ENCODE measurements at places on chromosomes 13 and 19. TPM values are rescaled to one million over a fixed set of nuclear protein-coding genes. Genes with fewer than 3 reads are reported as not detected.

SIX5 gene
- total RNA-seq: 0.75 TPM

DNA sequence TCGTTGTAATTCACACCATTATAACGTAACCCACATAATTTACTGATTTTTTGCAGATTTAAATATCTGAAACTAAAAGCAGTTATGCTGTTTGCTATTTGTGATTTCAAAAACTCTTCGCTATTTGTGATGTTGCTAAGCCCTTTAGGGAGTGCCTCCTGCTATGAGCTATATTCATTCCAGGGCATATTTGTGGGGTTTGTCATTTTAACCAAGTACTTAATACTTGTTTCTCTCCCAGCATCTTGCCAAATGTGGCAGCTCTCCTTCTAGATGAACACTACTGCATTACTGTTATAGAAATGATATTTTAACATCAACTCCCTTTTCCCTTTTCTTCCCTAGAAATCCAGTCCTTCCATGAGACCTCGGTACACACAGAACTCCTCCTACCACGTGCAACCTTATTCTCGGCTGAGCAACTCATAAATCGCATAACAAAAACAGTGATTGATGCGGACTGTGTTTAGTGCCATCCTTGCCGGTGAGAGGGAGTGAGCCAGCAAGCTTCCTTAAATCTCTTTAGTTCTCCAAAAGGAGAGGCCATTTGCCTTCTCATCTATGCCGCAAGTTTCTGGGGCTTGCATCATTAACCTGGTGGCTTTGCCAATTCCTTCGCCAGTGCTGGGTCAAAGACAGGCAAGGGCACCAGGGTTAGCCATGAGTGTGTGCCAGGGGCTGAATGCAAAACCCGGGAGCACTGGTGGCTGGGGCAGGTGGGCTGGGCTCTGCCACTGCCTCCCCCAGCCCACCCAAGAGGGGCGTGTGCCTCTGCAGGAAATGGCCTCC lies 33.4 kb downstream of the RFX2 start:
- DNase-seq: no peak

- DNase-seq: no peak
Observed at GRCh38 chr19:38685666-38686529, 38.4 kb downstream of the ACTN4 start.

GRCh38 chr13:44474122-44474910 lies 100.7 kb downstream of the SERP2 start:
- DNase-seq: no peak

DNA sequence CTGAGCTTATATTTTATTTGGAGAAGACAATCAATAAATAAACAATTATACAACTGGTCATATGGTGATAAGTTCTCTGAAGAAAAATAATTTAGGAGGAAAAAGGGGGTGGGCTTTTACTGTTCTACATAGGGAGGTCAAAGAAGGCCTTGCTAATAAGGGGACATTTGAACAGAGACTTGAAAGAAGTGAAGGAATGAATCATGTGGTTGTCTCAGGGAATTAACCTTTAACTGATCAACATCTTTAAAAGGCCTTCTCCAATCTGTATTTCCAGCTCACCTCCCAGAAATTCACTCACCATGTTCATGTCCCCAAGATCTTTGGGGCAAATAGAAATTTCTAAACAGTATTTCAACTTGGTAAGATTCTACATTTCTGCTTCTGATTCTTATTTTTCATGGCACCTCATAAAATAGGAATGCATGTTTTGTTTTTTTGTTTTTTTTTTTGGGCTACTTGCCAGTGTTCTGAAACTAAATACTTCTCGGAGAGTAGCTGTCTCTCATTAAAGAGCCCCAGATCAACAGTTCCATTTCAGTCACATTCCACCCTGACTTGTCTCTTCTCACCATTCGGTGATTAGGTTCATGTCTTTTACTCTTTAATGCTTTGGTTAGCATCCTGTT lies 19.2 kb upstream of the LPAR6 start:
- no peak for DNase-seq

GRCh38 chr19:582497-583197 lies 7.0 kb upstream of the HCN2 start:
- no peak for DNase-seq

KASH5 gene
- not detected for total RNA-seq

- DNase-seq: peak; percentile 39
Observed at GRCh38 chr19:16660763-16661479, at the start of gene TMEM38A. TMEM38A (plus strand) TSS chr19:16661139; CDS start chr19:16661218, 79 bp downstream.

HCN2 gene
- 0.84 TPM for total RNA-seq

- DNase-seq: no peak
Observed at GRCh38 chr19:45175515-45176345, 2.3 kb downstream of the TRAPPC6A start.

DNA sequence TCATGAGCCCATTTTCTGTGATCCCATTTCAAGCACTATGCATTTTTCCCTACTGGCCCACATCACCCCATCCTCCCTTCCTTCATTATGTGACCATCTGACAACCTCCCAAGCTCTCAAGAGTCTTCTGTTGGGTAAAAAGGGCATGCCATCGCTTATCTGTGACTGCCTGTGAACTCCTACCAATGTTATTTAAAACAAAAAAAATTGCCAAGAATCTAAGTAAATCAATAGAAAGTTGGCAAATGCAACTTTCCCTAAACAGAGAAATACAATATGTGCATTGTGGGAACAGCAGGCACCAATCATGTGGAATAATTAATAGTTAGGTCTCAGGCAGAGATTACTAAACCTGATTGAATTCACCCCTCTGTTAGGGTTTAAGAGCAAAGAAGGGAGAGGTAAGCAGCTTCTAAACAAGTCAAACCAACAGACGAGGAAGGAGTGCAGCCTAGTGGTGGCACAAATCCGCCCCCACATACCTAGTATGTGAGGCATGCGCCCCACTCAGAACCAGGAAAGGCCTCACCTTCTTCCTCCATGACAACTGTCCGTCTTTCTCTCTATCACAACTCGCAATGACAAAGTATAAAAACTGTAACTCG lies 29.8 kb downstream of the DZIP1 start:
- no peak for DNase-seq

SIGLEC8 gene
- total RNA-seq: not detected

DNA sequence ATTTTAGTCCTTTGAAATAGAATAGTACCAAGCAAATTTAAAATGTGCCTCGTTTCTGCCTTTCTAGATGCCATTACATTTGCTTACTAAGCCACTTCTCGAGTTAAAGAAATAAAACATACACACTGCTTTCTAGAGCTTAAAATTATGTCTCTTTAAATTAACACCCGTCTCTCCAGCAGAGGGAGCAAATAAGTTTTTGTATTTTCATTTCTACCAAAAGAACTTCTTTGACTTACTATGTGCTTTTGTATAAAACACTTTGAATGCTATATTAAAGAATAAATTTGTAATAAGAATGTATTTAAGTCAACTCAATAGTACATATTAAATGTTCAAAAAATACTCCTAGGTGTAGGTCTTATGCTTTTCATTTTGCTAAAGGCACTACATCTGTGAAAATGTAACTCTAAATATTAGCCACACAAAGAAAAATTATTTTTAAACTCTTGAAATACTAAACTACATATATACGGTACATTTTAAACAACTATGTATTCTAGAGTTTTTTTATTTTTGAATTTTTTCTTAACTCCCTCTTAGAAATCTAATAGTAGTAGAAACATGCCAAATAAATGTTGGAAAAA lies 269.3 kb upstream of the MIR17HG start:
- DNase-seq: no peak

GRCh38 chr19:3075605-3076431 lies 13.5 kb upstream of the TLE5 start:
- peak; percentile 81 for DNase-seq

DNA sequence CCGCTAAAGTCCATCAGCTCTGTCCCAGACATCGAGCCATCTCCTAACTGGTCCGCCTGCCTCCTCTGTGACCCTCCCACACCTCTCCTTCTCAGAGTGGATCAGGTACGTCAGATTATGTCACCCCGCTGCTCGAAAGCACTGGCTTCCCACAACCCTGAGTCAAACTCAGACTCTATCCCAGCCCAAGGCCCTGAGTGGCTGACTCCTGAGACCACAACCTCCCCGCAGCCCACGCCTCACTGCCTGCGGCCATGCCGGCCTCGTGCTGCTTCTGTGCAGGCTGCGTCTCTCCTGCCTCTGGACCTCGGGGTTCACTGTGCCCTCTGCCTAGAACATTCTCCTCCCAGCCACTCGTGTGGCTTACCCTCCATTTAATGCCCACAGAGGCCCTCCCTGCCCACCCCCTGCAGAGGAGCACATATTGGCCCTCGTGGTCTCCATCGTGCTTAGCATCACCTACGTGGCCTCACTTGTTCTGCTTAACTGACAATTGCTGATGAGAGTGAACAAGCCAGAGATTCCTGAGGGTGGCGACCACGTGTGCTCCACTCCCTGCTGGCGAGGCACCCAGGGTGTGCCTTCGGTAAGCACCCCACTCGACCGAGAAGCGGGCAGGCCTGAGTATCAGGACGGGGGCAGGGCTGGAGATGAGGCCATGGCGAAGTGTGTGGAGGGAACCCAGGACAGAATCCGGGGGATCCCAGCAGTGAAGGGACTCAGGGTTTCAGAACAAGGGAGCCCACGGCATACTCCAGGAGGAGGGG lies 13.5 kb upstream of the FKRP start:
- no peak for DNase-seq

C1QTNF9B gene
- total RNA-seq: not detected

LIN7B gene
- total RNA-seq: 5.3 TPM

KLK4 gene
- total RNA-seq: not detected

GRCh38 chr19:8335343-8336071 lies 7.6 kb downstream of the KANK3 start:
- DNase-seq: peak; percentile 54

DNA sequence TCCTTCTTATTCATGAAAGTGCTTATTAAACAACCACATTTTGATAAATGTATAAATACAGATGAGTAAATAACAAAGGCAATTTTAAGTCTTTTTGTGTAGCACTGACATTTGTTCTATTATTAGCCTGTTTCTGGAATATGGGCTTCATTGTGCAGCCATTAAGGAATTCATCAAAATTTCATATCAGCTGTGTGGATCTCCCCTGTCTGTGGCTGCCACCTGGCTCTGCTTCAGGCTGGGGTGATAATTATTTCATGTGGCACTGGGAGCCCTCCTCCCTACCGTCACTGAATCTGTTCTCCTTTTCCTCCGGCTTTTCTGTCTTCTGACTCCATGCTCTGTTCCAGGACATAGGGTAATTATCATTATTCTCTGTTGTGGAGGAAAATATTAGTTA lies 57.1 kb downstream of the LMO7 start:
- no peak for DNase-seq

GRCh38 chr19:39246951-39247669 lies 1.5 kb downstream of the IFNL4 start:
- peak; percentile 20 for DNase-seq

GRCh38 chr19:29292562-29292961 lies 79.6 kb upstream of the UQCRFS1 start:
- DNase-seq: no peak

DNA sequence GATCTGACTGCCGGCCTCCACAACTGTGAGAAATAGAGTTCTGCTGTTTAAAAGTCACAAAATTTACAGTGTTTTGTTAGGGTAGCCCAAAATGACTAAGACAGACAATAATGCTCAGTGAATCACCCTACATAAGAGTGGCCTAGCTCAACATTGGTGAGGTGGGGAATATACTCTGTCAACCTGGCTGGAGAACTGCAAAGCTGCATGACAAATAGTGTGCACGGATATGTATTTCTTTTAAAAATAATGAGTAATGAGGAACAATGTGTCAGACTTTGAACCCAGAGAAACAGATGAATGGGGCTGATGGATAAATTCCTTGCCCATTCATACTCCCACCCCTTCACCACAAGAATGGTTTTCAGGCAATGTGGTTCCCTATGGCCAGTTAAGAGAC lies 372.4 kb downstream of the SUCLA2 start:
- DNase-seq: no peak

GRCh38 chr13:92103689-92104153 lies 705.3 kb downstream of the GPC5 start:
- DNase-seq: no peak

DNA sequence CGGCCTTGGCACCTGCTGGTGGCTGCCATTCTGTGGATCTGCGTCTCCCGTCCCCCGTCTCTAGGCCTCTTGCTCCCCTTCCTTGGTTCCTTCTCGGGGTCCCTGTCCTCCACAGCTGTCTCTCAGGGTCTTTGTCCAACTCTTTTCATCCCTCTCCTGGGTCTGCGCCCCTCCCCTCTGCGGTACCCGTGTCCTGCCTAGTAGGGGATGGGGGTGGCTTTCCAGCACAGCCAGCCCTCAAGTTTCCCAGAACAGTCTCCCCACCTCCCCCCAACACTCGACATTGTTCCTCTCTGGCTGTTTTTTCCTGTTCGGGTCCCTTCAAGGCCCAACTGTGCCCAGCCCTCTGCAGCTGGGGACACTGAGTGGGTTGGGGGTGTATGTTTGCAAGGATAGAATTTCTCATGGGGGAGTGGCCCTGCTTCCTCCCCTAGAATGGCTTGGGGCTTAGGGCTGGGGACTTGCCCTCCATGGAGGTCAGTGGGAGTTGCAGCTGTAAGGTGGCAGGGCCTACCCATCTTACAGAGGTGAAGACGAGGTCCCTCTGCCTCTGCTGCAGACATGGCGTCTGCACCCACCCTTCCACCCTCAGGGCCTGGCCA lies 762 bp upstream of the ADM5 start:
- DNase-seq: no peak

DNA sequence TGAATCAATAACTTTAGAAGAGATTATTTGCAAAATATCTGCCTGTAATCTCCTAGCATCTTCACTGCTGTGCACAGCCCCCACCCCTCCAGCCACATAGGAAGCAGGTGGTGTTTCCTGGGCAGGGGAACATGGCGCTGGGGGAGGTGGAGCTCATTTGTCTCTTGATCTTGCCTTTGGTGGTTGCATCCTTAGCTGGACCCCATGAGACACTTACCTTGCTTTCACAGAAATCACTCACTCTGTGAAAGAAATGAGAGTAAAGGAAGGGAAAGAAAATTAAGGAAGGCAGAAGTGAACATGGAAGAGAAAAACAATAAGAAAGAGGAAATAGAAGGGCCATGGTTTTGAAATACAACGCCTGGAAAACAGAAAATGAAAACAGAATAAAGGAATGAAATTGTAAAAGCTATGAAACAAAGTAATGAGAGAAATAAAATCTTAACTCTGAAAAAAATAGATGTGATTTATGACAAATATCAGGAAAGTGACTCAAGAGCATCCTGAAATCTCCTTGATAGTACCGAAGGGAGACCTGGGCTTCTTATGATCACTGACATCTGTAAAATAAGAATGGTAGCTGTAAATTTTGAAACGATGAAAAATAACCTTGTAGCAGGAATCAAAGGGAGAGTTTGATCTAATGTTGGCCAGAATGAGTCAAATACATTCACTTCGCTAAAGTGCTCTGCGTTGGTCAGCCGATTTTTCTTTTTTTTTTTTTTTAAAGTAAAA lies 17.2 kb upstream of the RNASEH2B start:
- peak; percentile 63 for DNase-seq

- no peak for DNase-seq
Observed at GRCh38 chr13:60348097-60348496, 48.9 kb upstream of the TDRD3 start.

GRCh38 chr13:25844559-25845434 lies 207.0 kb downstream of the SHISA2 start:
- DNase-seq: no peak

- no peak for DNase-seq
Observed at GRCh38 chr19:48674216-48674809, 1.5 kb upstream of the NTN5 start.

GRCh38 chr13:109357751-109358471 lies 428.5 kb downstream of the IRS2 start:
- no peak for DNase-seq

Measured in CD8-positive, alpha-beta T cell (primary cell).